ENCODE measurements at places on chromosomes 11 and 22. TPM values are rescaled to one million over a fixed set of nuclear protein-coding genes. Genes with fewer than 3 reads are reported as not detected.

GRCh38 chr11:33703234-33703633 is 2.6 kb upstream of the C11orf91 start:
- no peak for DNase-seq
- peaks cover 2% of the 10 kb centered on the region for H3K36me3 ChIP-seq
- H3K27ac ChIP-seq = peak overlapping the region; percentile 79
- H3K4me1 ChIP-seq = peaks cover 54% of the 10 kb centered on the region

MRGPRF gene
- 3.3 TPM for total RNA-seq

OR51A4 gene
- not detected for total RNA-seq

- H3K27ac ChIP-seq = no peak overlapping the region
- no peaks in the 10 kb centered on the region for H3K36me3 ChIP-seq
- H3K4me3 ChIP-seq = no peak overlapping the region
- H3K27me3 ChIP-seq = no peaks in the 10 kb centered on the region
- H3K4me1 ChIP-seq = no peaks in the 10 kb centered on the region
- DNase-seq = no peak
Observed at GRCh38 chr11:92296138-92296515, 71.5 kb downstream of the FAT3 start.

PARVG gene
- 7.3 TPM for total RNA-seq
